Peyer's patch (tissue), 4 donors: ENCODE measurements at places on chromosomes 5 and 9. TPM values are rescaled to one million over a fixed set of nuclear protein-coding genes. Genes with fewer than 3 reads are reported as not detected.

DNA sequence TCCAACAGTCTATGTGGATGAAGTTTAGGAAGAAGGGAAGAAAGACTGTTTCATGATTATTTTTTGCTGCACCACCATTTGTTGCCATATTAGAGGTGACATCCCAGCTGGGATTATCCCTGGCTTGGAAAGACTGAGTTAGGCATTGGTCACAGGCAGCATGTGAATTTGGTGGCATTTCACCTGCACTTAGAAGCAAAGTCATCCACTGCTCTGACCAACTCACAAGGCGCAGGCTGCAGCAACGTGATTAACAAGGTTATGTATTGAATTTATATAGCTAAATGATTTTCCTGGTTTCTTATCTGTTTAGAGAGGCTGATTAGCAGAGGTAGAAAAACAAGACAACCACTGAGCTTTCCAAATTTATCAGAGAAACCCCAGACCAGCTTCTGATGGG, 2.7 kb downstream of the FYB1 start:
- DNase-seq = no peak
- H3K36me3 ChIP-seq = no peaks in the 10 kb centered on the region
- peak overlapping the region; percentile 23 for H3K4me3 ChIP-seq
- peak overlapping the region; percentile 65 for H3K27ac ChIP-seq
- no peaks in the 10 kb centered on the region for H3K27me3 ChIP-seq
- no peaks in the 10 kb centered on the region for H3K4me1 ChIP-seq

DNA sequence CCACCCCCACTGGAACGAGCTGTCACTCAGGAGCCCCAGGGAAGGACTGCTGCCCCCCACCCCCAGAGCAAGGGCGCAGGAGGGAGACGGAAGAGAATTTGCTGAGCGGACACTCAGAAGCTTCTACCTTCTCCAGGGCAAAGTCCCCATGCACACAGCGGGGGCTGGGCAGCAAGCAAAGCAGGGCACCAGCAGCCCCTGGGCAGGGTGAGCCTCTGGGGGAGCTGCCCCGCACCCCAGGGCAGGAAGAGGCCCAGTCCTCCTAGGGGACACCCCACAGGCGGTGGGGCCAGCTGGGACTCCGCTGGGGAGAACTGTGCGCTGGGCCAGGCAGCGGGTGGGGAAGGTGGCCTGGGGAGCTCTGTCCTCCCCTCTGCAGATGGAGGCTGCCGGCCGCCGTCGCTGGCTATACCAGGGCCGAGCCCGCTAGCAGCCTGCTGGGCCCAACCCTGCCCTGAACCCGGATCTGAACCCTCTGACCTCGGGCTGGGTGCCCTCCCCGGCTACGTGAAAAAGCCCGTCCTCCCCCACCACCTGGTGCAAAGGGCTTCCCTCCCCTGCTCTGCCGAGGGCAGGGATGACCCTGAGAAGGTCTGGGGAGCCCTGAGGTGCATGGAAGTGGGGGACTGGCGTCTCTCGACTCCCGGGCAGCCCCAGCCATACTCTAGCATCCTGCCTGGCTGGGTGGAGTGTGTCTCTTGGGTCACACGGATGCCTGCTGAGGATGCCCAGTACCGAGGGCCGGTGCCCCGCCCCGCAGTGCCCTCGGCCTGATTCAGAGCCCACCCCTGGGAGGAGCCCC, 597 bp upstream of the SLC34A3 start:
- peaks cover 9% of the 10 kb centered on the region for H3K4me1 ChIP-seq
- H3K27ac ChIP-seq = peak overlapping the region; percentile 80
- H3K4me3 ChIP-seq = no peak overlapping the region
- no peaks in the 10 kb centered on the region for H3K36me3 ChIP-seq
- DNase-seq = no peak

The ROPN1L gene
- total RNA-seq = not detected

- H3K4me3 ChIP-seq = no peak overlapping the region
- H3K27me3 ChIP-seq = no peaks in the 10 kb centered on the region
- no peak for DNase-seq
- H3K4me1 ChIP-seq = no peaks in the 10 kb centered on the region
- no peak overlapping the region for H3K27ac ChIP-seq
Measured at GRCh38 chr5:30849931-30850710, 343.4 kb upstream of the CDH6 start.

DNA sequence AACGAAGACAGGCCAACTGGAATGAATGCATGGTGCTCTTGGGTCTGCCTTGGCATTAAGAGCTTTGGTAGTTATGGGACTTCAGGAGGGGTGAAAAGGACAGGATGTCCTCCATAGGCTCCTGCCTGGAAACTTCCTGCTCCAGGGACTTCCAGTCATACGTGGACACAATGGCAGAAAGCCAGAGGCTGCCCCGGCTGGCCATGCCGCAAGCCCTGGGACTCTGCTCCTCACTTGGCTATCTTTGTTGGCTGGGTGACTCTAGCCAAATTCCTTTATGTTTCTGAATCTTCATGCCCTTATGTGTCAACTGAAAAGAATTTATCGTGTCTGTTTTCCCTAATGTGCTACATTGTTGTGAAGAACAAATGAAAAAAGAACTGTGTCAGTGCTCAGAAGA, 136.9 kb downstream of the SIL1 start:
- no peak for DNase-seq
- H3K27me3 ChIP-seq = no peaks in the 10 kb centered on the region
- no peak overlapping the region for H3K4me3 ChIP-seq
- H3K27ac ChIP-seq = no peak overlapping the region

- H3K4me3 ChIP-seq = no peak overlapping the region
- no peaks in the 10 kb centered on the region for H3K36me3 ChIP-seq
- no peaks in the 10 kb centered on the region for H3K27me3 ChIP-seq
- no peaks in the 10 kb centered on the region for H3K4me1 ChIP-seq
- H3K27ac ChIP-seq = no peak overlapping the region
Measured at GRCh38 chr5:180688330-180689070, 39.1 kb upstream of the FLT4 start.

- H3K4me1 ChIP-seq = no peaks in the 10 kb centered on the region
- H3K36me3 ChIP-seq = no peaks in the 10 kb centered on the region
- H3K4me3 ChIP-seq = no peak overlapping the region
Measured at GRCh38 chr9:109229682-109230081, 62.6 kb upstream of the FRRS1L start.

The EDIL3 gene
- 18.2 TPM for total RNA-seq

- no peaks in the 10 kb centered on the region for H3K27me3 ChIP-seq
- peaks cover 18% of the 10 kb centered on the region for H3K4me1 ChIP-seq
- no peak overlapping the region for H3K4me3 ChIP-seq
Measured at GRCh38 chr5:179268966-179269693, 76.1 kb downstream of the ADAMTS2 start.

- H3K27me3 ChIP-seq = no peaks in the 10 kb centered on the region
- no peak overlapping the region for H3K27ac ChIP-seq
- no peak for DNase-seq
- H3K4me3 ChIP-seq = no peak overlapping the region
Measured at GRCh38 chr5:167143716-167144115, 1147.7 kb upstream of the WWC1 start.

DNA sequence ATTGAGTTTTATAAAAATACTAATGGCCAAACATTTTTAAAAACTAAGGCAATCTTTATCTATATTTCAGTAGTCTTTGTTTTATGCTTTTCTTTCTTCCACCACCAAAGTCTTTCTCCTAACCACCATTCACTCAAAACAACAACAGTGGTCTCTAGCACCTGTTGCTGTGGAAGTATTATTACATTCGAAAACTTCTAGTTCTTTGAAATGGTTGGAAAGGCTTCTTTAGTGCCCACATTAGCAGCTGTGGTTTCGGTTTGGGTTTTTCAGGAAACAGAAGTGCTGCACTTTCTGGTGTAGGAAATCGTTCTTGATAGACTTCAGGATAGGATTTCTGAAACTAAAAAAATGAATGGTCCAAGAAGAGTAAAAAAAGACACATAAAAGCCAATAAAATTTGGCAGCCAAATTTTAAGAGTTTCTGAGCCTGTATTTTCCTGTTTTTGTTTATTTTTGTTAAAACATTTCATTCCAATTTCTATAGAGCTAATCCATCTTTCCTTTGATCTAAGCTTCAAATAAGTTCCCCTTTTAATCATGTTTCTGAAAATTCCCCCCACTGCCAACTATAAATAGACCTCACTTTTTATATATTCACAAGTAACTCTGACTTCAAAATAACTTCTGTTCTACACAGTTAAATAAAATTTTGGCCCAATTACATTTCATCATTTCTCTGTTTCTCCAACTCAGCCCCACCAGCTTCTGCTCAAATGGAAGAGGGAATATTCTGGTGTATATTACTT, 102.2 kb downstream of the DEPDC1B start:
- no peaks in the 10 kb centered on the region for H3K36me3 ChIP-seq
- no peak overlapping the region for H3K4me3 ChIP-seq
- no peak overlapping the region for H3K27ac ChIP-seq
- no peak for DNase-seq
- no peaks in the 10 kb centered on the region for H3K27me3 ChIP-seq
- H3K4me1 ChIP-seq = no peaks in the 10 kb centered on the region

DNA sequence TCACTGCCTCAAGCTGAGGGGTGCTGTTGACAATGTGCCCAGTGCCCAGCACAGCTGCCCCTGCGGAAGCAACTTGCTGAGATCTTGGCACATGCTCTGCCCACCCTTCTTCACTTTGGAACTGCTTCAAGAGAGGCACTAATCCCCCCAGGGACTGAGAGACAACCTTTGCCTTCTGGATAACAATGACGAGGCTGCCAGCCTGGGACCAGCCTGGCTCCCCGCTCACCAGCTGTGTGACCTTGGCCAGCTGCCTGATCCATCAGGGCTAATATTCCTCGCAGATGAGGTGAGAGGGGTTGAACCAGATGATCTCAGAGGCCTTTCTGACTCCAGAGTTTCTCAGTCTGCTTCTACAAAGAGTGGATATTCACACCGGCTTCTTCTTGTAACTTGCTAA, 81.0 kb downstream of the SHB start:
- no peaks in the 10 kb centered on the region for H3K27me3 ChIP-seq
- peaks cover 12% of the 10 kb centered on the region for H3K4me1 ChIP-seq
- no peak overlapping the region for H3K4me3 ChIP-seq
- no peak overlapping the region for H3K27ac ChIP-seq
- H3K36me3 ChIP-seq = no peaks in the 10 kb centered on the region
- DNase-seq = no peak

DNA sequence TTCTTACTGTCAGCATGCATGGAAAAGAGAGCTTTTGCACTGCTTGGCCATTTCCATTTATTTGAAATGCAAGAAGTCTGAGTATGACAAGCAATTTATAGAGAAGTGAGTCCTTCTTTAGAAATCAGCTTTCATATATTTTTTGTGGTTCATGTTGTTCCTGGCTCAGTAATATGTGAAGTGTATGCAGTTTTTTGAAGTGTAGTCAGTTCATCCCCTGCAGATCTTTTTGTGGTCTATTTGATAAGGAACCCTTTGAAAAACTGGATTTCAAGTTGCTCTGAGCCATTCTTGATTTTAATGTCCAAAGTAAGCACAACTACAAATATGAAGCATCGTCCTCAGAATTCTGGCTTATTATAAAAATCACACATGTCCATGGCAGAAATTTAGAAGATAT, 294.1 kb upstream of the SMC2 start:
- H3K36me3 ChIP-seq = no peaks in the 10 kb centered on the region
- no peak for DNase-seq
- H3K4me3 ChIP-seq = no peak overlapping the region
- no peaks in the 10 kb centered on the region for H3K27me3 ChIP-seq
